ENCODE measurements at places on chromosomes 3 and 15.

GRCh38 chr3:183845608-183846288 is 20.4 kb upstream of the MAP6D1 start:
- DNase-seq: no peak

- peak; percentile 4 for DNase-seq
Observed at GRCh38 chr3:189630767-189631372, 319 bp upstream of the TP63 start.

- no peak for DNase-seq
Observed at GRCh38 chr15:38275959-38276358, 23.3 kb downstream of the SPRED1 start.

- DNase-seq: no peak
Observed at GRCh38 chr3:137988982-137989381, 21.0 kb upstream of the CLDN18 start.

DNA sequence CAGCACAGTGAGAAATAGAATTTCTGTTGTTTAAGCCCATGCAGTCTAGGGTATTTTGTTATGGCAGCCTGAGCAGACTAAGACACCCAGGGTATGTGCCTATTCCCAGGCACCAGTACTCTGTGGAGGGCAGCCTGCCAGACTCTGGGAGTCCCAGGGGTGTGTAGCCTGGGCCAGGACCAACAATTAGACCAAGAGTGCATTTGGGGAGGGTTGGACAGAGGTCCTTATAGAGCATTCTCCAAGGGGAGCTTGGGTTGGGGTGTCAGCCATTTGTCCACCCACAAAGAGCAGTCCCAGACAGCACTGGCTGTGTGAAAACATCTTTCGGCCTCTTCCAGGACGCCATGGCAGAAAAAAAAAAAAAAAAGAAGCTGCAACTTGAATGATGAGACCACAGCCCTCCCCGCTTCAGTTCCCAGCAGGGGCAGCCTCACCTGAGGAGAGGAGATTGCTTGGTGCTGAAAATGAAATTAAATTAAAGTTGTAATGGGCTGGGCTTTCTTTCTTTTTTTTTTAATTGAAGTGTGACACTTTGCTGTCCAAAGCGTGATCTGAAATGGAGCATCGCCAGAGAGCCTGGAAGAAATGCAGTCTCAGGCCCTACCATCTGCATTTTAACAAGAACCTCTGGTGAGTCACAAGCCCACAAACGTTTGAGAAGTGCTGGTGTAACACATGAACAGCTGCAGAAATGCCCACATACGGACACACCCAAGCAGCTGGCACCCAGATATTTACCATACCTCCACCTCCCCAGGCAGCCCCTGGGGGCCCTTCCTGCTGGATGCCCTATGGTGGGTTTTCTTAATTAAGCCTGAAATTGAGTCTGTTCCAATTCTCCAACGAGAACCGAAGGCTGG is 21.3 kb upstream of the CAV3 start:
- no peak for DNase-seq

DNA sequence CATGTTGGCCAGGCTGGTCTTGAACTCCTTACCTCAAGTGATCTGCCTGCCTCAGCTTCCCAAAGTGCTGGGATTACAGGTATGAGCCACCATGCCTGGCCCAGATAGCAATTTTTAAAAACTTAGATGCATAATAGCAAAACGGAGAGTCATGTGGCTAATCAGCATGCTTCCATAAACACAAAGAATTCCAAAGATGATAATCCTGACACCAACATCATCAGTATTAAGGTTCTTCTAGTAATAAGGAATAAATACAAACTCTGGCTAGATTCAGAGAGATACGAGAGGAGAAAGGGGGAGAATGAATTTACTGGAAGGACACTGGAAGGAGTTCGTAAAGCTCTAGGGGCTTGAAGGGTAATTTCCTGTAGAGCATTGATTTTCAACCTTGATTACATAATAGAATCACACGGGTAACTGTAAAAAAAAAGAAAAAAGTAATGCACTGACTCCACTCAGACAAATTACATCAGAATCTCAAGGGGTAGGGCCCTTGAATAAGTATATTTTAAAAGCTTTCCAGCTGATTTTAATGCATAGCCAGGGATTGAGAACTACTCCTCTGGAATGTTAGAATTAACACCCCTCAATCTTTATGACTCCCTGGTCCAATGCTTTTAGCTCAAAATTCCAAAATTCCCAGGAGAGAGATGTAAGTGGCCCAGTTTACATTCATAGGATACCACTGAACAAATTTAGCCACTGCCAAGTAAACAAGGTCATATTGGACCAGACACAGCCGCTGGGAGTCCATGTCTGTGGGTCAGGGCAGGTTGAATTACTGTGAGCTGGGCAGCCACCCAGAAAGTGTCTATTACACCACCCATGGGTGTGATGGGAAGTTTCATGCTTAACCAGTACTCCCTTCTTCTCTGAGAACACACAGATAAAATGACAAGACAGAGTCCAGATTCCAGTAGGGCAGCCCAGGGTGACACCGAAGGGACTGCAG is 243.9 kb downstream of the TBL1XR1 start:
- no peak for DNase-seq

DNA sequence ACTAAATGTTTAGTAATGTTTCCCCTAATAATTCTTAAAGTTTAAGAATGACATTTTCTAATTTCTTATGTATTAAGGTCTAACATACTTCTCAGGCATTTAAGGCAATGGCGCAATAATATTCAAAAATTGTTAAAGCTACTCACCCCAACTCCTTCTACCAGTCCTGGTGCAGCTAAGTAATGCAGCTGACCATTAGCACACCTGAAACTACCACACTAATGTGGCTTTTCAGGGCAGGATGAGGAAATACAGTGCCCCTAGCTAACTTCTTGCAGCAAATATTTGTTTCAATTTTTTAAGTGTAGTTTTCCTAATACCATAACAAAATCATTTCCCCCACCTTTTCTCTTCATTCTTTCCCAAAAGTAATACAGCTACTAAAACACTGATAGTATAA is 827.7 kb downstream of the FHIT start:
- DNase-seq: no peak

- DNase-seq: no peak
Observed at GRCh38 chr3:152915695-152916094, 80.8 kb downstream of the P2RY1 start.

DNA sequence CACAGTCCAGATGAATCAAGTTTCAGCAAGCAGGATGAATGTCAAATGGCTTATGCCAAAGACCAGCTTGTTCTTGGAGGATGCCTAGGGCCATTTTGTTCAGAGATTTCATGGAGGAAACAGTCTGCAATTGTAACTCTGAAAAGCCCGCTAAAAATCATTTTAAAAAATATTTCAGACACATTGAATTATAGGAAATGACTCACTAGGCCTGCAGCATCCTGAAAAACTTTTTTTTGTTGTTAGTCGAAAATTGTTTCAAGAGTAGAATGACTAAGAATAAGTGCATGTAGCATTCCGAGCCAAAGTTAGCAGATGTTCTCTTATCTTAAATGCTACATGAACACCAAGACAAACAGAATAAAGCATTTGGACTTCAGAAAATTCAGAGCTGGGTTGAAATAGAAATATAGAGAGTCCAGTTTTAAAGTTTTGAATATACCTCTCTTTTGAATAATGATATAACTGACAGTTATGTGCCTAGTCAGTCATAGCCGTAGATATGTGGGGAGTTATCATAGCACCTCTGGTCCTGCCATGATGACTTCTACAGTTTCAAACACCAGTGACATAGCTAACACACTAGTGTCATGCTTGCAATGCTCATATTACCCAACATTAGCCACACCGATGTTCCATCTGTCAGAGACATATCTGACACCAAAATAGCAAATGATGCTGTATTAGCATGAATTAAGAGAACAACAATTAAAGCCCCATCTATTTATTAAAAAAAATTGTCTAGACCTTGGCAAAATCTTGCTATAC is 1462.8 kb upstream of the GBE1 start:
- DNase-seq: no peak

GRCh38 chr3:138389841-138390581 is 41.6 kb downstream of the MRAS start:
- no peak for DNase-seq

GRCh38 chr15:49424954-49425353 is 1.9 kb downstream of the FGF7 start:
- no peak for DNase-seq

DNA sequence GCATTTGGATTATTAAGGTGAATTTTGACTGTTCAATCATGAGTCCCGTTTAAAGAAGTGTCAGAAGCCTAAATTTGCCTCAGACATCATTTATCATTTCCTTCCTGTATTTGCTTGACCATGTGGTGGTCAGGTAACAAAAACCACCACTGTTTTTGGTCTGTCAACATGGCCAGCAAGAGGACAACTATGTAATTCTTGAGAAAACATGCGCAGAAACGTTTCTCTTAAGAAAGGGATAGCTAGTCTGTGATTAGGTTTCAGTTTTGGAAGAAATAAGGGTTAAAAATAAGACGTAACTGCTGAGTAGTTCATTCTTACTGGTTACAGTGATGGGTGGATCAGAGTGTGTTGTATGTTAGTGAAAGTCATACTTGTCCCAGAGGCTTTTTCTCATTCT is 204.5 kb downstream of the AKAP13 start:
- no peak for DNase-seq

DNA sequence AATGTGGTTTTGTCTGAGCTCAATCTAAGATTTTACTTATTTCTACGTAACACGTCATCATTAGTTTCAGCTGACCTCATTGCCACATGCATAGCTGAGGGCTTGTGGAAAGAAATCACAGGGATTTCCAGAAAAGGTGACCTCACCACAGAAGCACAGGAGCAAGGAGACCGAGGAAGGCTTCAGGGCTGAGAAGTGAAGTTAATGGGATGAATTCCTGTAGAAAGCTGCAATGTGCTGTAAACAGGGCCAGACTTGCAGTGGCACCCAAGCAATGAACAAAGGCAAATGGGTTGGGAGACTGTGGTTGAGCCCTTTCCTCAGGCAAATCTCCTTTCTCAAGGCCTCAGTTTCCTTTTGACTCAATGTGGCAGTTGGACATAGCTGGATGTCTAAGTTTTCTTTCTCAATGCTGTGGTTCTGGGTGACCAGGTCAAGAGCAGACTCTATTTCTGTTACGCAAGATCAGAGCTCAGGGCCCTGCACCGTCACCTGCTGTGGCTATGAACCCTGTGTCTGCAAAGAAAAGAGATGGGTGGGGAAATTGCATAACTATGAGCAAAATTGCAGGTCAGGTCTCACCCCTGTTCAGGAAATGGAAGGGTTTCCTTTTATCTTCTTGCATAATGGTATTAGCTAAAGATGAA is 252.2 kb upstream of the TBL1XR1 start:
- no peak for DNase-seq

DNA sequence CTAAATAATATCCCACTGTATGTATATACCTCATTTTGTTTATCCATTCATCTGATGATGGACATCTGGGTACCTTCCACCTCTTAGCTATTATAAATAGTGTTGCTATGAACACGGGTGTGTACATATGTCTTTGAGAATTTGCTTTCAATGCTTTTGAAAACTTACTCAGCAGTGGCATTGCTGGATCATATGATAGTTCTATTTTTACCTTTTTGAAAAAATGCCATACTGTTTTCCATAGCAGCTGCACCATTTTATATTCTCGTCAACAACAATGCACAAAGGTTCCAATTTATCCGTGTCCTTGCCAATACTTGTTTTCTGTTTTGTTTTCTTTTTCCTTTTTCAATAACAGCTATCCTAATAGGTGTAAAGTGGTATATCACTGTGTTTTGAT is 77.1 kb downstream of the PEAK1 start:
- DNase-seq: no peak

DNA sequence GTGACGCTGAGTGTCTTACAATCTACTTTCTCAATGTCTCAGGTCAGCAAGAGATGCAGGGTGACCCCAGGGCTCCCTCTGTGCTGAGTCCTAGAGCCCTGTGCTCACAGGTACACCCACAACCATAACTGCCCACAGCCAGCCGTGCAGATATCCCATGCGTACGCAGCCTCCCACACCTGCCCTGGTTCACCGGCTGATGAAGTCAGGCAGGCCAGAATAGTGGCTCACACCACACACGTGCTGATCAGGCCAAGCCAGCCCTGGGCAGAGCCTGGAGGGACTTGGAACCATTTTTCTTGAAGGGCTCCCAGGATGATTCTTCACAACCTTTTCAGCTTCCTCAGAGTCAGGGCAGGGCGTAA is 63.6 kb upstream of the RPL32 start:
- no peak for DNase-seq

DNA sequence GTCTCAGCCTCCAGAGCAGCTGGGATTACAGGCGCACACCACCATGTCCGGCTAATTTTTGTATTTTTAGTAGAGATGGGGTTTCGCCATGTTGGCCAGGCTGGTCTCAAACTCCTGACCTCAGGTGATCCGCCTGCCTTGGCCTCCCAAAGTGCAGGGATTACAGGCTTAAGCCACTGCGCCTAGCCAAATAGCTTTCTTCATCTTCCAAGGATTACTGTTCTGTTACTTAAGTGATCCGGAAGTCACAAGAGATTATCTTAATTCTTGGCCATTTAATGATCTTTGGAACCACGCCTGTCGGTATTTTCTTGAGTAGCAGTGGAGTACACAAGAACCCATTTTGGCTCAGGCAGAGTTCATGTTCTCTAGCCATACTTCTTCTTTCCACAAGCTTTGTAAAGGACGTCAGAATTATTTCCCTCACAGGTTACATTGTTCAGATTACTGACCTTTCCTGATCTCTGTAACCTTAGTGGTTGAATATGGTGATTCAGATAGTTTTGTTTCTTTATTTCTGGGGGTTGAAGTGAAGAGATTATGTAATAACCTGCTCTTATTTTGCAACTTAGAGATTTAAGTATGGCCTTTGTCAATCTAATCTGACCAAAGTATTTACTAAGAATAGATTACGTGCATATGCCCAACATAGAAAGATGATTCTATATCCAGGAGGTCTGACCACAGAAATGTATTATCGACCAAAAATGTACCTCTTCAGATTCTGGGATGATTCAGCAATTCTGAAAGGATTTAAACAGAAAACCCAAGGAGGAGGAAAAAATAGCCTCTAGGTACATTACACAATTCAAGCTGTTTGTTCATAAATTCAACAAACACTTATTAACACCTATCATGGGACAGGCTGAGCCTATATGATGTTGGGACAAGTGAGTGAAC is 132.2 kb downstream of the GREM1 start:
- no peak for DNase-seq

GRCh38 chr3:58683466-58683865 is 16.9 kb upstream of the FAM3D start:
- no peak for DNase-seq

- DNase-seq: no peak
Observed at GRCh38 chr15:27449941-27450340, 479.0 kb downstream of the GABRG3 start.

DNA sequence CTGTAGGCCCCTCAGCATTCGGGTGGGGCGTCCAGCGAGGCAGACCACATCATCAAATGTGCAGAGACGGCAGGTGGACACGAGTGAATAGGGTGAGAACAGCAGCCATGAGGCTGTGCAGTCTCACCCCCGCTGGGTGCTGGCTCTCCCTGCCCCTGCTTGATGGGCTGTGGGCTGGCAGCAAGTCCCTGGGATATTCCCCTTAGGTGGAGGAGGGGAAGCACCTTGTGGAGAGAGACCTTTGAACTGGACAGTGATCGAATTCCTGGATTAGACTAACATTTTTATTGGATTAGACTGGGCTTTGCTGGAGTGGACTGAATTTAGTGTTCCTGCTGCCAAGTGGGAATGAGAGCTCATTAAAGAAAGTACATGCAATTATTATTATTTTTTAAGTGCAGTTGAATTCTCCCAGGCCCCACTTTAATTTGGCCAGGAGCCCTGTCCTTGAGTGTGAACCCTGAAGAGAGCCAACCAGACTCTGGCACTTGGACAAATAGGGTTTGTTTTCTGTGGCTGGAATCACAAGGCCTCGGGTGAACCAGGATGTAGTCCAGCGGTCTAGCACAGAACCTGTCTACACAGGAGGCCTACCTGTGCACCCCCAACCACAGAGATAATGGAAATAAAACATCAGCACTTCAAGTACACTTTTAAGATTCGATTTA is 193.1 kb downstream of the ABHD5 start:
- no peak for DNase-seq

- no peak for DNase-seq
Observed at GRCh38 chr15:58139989-58140522, 1.9 kb downstream of the AQP9 start.

Data from CD8-positive, alpha-beta T cell (primary cell).